Naive thymus-derived CD4-positive, alpha-beta T cell (primary cell): ENCODE measurements at places on chromosomes 7 and 10. TPM values are rescaled to one million over a fixed set of nuclear protein-coding genes. Genes with fewer than 3 reads are reported as not detected.

- no peak for DNase-seq
Measured at GRCh38 chr7:41942468-41943093, 239.7 kb upstream of the INHBA start.

DNA sequence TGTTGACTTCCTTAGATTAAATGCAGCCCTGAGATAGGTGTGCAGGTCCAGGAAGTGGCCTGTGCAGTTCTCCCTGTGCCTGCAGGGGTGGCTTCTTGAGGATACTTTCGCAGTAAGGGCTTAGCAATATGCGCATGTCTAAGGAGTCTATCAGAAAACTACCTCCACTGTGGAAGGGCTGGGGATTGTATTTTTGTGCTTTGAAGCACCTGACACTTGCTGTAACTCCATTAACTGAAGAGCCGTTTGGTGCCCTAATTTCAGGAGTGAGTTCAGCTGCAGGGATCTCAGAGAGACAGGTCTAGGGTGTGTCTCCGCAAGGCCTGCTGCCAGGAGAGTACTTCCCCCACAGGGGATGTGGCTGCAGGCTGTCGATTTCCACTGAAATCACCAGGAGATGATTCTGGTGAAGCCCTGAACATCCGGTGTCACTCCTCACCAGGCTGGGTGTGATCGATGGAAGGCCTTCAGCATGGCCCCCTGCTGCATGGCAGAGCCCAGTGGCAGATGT lies 35.5 kb downstream of the IKZF1 start:
- DNase-seq, result peak; percentile 64

DNA sequence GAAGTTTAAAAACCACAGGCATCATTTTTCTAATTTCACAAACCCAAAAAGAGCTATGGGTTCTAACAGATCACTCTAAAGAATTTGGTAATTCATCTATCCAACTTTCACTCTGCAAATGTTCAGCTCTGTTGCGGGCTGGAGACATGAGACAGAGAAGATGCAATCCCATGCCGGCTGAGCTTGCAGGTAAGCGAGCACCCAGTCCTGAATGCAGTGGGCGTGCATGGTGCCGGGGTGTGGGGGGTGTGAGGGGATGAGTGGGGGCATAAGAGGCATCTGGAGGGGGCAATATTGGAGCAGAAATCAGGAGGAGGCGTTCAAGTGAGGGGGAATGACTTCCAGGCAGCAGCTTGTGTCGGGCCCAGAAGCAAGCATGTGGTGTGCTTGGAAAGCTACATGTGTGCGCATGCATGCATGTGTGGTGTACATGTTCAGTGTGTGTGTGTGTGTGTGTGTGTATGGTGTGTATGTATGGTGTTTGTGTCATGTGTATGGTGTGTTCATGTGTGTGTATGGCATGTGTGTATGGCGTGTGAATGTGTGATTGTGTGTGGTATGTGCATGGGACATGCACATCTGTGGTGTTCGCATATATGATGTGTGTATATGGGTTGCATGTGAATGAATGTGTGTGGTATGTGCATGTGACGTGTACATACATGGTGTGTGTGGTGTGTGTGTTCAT lies 172.9 kb downstream of the PRKCQ start:
- no peak for DNase-seq

DNA sequence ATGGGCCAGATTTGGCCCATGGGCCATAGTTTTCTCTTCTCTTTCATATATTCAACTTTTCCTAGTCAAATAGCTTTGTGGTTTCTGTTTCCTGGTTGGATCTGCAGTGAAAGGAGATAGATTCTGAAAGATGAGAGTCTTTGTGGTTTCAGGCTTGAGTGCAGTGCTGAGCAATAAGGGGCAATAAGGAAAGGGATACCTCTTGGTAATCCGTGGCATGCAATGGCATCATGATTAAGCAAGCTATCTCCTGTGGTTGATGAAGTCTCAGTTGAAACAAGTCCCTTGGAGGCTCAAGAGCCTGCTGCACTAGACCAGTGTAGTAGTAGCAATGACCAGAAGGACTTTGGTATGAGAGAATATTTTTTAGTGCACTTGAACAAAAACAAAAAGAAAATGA lies 187.7 kb upstream of the CNTNAP2 start:
- no peak for DNase-seq

DNA sequence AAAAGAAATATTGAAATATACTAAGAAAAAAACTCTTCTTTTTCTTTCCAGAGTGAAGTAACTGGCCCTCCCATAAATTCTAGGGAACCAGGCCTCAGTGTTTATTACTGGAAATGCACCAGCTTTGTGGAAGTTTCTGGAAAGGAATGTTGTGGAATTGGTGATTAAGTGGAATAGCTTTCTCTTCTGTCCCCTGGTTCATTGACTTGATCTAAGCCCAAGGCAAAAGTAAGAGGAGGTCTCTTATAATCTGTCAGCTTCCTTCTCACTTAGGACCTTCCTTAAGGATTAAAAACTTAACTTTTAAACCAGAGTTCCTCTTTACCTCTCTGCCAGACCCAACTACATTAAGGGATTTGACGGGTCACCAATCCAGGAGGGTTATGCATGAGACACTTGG lies 266.2 kb downstream of the SLC25A13 start:
- no peak for DNase-seq

- DNase-seq, result no peak
Measured at GRCh38 chr10:16652154-16652553, 130.5 kb upstream of the C1QL3 start.

GRCh38 chr10:14063531-14064285 lies 267.0 kb downstream of the FRMD4A start:
- no peak for DNase-seq

GRCh38 chr10:3225561-3225960 lies 53.0 kb upstream of the PITRM1 start:
- no peak for DNase-seq

DNA sequence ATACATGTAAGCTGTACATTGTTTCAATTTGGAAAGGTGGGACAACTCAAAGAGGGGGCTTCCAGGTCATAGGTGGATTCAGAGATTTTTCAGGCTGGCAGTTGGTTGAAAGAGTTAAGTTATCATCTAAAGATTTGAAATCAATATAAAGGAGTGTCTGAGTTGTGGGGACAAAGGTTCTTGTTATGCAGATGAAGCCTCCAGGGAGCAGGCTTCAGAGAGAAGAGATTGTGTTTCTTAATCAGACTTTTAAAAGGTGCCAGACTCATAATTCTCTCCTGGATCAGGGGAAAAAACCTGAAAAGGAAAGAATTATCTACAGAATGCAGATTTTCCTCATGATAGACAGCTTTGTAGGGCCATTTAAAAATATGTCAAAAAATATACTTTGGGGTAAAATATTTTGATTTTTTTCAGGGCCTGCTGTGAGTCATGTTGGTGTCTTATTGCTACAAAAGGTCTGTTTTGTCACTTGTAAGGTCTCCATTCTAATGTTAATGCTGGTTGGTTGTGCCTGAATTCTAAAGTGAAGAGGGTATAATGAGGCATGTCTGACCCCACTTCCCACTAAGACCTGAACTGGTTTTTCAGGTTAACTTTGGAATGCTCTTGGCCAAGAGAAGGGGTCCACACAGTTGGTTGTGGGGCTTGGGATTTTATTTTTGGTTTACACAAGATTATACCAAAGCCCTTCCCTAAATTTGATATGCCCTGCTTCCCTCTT lies 52.7 kb upstream of the PRSS1 start:
- DNase-seq, result no peak

DNA sequence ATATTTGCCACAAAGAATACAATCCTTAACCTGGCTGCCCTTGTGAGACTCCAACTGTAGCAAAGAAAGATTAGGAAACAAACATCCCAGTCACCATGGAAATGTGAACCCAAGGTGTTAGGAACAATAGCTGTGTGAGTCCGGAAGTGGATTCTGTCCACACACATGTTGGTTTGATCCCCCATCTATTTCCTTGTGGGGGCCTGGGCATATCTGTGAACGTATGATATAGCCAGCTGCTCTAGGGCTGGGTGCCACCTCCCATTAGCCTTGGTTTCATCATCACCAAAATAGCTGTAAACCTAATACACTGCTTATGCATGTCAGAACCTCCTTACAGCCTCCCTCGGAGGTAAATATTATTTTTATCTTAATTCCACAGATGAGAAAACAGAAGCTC lies 26.4 kb downstream of the GRK5 start:
- no peak for DNase-seq

DNA sequence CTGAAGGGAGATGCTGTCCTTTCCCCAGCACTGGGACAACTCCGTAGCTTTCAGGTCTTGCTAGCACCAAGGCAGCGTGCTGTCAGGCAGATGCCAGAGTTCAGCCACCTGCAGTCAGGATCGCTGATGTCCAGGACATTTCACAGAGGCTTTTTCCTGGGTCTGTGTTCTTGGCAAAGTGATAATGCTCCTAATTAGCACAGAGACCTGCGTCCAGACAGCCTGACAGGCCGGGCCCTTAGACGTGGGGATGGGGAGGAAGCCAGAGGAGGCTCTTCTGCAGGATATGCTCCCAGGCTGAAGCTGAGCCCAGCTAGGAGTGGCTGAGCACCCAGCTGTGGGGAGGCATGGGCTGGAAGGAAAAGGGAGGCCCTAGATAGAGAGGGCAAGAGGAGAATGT lies 82.5 kb upstream of the TBX20 start:
- no peak for DNase-seq

DNA sequence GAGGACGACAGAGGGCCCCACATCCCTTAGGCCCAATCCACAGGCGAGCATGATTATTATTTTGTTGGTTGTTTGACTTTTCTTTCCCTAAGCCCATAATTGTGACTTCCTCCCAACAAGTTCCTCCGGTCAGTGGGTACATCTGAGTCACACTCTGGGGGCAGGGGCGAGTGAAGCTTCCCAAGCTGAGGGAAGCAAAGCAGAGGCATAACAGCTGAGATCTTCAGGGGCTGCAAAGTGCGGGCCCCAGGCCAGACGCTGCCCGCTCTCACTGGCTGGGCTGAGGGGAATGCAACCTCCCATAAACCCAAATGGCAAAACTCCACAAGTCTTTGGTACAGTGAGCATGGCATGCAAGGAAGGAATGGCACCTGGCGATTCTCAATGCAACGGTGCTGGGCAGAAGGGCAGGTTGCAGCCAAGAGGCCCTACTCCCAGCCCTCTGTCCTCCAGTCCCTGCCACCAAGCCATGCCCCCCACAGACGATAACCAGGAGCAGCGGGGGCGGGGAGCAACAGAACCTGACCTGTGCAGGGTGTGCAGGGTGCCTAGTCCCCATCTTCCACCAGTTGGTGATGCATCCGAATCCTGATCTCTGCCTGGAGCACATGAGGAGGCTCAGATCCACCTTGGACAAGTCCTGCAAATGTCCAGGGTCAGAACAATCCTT lies 25.3 kb downstream of the TNS3 start:
- DNase-seq, result no peak

- no peak for DNase-seq
Measured at GRCh38 chr10:131792809-131793208, 108.0 kb upstream of the PPP2R2D start.

DNA sequence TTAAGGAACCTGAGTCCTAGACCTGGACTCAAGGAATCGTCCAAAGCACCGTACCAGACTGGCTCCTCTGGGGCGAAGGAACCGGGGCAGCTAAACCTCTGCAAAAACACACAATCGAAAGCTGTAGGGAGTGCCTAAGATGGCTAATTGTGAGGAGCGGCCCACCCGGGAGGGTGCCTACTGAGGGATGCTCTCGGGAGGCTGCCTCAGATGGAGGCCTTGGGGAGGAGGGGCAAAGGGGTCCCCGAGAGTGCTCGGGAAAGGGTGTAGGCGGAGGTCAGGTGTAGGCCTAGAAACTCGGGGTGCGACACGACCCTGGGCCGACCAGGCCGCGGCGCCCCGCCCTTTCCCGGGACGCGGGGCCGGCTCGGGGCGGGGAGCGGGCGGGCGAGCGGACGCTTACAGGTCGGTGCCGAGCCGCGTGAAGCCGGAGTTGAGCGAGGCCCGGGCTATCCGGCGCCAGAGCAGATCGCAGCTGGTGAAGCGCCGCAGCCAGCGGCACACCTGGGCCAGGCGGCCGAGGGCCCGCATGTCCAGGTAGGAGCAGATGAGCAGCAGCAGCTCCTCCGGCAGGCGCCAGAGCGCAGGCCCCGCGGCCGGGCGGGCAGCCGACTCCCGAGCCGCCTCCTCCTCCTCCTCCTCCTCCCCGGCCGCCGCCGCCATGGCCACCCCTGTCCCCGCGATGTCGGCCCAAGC lies 844 bp downstream of the FBXW4 start:
- peak; percentile 60 for DNase-seq

DNA sequence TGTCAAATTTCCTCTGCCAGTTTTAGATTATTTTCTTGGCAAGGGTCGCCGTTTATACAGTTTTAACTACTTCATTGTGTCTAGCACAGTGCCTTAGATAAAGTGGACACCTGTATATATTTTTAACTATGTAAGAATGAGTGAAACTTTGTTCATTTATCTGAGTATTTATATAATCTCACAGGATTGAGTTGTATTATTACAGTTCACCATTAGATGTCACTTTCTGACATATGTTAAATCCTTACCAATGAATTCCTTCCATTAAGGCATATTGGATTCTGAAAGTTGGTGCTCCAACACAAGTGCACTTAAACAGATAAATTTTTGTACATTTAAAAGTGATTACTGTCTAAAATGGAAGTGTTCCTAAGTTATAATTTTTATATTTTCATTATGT lies 43.0 kb downstream of the ZMYND11 start:
- DNase-seq, result no peak

TBXAS1 gene
- total RNA-seq, result 4.4 and 7.4 TPM in 2 replicates

TEX36 gene
- not detected for total RNA-seq

INA gene
- total RNA-seq, result not detected

NUTM2D gene
- 3.9 TPM for total RNA-seq

LIPF gene
- total RNA-seq, result not detected in 2 replicates

CTAGE15 gene
- not detected for total RNA-seq
